ENCODE measurements at places on chromosomes 6 and 20.

GRCh38 chr20:47244451-47244850 lies 112.0 kb downstream of the ZMYND8 start:
- DNase-seq: no peak

DNA sequence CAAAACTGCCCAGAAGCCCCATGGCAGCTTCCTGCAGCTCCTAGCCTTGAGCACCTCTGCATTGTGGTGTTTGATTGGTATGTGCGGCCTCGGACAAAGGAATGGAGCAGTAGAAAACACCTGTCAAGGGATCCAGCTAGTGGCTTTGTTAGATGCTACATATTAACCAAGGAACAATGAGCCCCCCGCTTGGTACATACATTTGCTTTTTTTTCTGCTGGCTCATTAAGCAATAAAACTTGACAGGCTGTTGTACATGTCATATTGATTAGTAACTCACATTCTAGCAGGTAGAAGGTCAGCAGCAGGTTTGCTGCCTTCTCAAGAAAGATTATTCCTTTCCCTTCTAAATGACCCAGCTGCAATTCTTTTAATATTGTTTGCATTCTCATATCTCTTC lies 937 bp downstream of the SPACA1 start:
- no peak for DNase-seq

DNA sequence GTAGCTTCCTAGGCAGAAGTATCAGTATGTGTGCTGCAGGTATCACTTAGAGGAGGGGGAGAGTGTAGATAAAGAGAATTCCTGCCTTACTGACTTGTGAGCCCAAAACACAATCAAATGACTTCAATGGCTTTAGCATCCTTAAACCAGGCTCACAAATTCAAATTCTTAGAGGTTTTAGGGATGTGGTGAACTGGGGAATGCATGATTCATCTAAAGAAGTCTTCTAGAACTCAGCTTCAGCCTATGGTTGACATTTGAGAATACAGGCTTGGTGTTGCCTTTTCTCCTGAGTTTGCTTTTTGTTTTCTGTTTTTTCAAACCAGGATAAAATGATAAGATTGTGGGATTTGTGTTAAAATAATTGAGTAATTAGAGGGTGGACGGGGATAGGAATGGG lies 14.4 kb downstream of the SNRPC start:
- DNase-seq: peak; percentile 38

DNA sequence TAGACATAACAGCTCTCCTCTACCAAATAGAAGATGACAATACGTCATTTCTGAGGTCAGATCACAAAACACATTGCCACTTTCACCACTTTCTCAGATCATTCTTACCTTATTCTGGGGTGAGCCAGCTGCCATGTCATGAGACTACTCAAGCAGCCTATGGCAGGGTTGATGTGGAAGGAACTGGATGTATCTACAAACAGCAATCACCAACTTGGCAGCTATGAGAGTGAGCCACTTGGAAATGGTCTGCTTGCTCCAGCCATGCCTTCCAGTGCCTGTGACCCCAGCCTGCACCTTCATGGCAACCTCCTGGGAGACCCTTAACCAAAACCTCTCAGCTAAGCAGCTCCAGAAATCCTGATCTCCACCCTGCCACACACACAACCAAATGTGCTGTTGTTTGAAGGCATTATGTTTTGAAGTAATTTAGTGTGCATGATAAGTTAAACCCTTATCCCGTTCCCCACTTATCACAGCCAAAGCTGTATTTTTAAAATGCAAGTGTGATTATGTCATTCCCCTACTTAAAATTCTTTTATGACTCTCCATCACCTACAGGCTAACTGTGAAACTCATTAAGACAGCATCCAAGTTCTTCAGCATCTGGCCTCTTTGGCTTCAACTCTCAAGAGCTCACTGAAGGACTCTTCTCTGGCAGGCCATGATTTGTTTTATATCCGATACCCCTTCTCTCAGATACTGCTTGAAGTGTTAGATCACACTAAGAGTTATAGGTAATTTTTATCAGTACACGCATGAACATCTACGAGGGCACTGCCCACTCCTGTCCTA lies 150.6 kb downstream of the LY86 start:
- DNase-seq: no peak
